ENCODE measurements at places on chromosomes 7 and 10.

DNA sequence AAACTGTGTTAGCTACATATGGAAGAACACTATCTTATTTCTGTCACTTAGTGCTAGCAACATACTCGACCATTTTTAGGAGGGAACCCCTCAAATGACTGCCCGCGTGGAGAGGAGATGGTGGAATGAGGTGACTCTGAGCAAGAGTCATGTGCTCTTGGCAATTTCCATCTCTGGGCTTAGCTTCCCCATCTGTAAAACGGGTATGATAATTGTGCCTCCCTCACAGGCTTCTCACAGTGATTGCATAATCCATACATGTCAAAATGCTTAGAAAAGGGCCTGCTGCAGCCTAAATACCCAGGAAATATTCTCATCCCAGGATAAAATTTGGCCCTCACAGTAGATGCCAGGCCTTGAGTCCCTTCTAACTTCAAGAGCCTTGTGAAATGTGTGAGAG lies 86.6 kb downstream of the WDFY4 start:
- DNase-seq = no peak

DNA sequence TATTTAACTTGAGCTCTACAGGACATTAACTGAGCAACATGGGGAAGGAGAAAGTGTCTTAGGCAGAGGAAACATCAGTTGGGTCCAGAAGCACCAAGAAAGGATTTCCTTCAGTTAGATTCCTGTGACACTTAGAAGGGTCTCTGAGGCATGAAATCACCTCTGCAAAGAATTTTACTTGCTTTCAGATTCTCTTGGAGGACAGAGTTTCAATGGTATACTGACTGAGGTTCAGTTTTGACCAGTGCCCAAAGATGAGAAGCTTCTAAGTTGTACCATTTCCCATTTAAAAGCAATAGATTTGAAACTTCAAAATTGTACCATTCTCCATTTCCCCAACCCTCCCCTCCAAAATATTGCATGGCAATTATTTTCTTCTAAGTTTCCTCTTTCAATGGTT lies 102.4 kb downstream of the CHCHD3 start:
- no peak for DNase-seq

GRCh38 chr7:37108615-37109014 lies 340.0 kb downstream of the ELMO1 start:
- no peak for DNase-seq

DNA sequence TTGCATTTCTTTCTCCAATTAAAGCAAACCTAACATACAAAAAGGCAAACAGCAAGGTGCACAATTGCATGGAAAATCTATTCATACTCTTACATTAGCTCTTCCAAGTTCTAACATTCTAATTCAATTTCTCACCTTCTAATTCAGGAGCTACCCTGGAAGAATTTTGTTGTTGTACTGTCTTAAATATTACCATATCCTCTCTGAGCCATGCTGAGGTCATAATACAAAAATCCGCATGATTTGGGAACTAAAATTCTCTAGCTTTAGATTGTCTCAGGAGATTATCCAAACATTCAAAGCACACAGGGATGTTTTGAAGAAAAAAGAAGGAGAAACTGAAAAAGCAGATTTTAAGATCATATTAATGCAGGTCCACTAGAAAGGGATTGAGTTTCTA lies 229.9 kb downstream of the KIAA1217 start:
- no peak for DNase-seq

- no peak for DNase-seq
Measured at GRCh38 chr7:125485223-125485622, 555.6 kb upstream of the POT1 start.

DNA sequence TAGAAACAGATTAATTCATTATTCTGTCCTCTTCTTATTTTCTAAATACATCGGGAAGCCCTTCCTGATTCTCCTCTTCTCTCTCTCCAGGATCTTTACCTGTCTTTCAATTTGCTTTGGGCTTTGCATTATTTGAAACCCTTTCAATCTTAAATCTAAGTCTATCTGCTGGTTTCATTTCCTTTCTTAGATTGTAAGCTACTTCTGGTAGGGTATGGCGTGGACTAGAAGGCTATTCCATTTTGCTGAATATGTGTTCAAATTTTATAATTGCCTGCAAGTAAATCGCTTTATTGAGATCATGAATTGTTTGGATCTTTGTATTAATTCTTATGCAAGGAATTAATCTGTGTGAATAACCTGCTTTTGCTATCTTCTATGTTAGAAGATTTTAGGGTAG lies 11.1 kb downstream of the STAM start:
- DNase-seq = no peak

DNA sequence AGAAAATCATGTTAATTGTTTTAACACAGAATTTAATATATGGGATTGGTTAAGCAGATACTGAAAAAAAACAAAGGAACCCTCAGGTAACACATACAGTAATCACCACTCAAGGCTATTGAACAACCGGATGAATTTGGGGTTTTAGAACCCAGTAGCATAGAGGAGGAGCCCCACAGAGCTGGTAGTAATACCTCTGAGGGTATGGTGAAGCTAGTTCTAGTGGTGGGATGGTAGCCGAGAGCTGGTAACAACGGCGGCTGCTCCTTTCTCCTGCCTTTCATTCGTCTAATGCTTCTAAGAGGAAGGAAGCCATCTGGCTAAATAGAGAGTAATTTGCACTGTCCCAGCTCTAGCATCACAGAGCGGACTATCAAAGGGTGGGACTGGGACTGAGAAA lies 52.2 kb downstream of the WAC start:
- no peak for DNase-seq

GRCh38 chr10:7948371-7949000 lies 106.0 kb upstream of the GATA3 start:
- peak; percentile 16 for DNase-seq

DNA sequence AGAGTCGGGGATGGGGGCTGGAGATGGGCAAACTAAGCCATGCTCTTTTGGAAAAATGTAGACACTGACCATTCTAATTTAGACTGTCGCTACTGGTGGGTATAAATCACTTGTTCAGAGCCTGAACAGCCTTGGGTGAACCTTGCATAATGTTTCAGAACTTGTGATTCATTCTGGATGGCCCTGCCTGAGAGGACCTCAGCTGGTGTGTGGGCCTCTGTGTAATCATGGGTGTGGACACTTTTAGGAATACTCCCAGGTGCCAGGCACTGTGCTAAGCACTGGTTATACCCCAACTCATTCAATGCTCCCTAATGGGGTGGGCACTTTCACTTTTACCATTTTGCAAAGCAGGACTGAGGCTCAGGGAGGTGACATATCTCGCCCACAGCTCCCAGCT lies 26.8 kb upstream of the TM9SF3 start:
- DNase-seq = no peak

GRCh38 chr10:69614130-69614529 lies 15.9 kb upstream of the FAM241B start:
- DNase-seq = no peak

GRCh38 chr10:37434091-37434490 lies 308.7 kb downstream of the ANKRD30A start:
- no peak for DNase-seq

- DNase-seq = no peak
Measured at GRCh38 chr7:157282141-157282801, 54.5 kb upstream of the DNAJB6 start.

GRCh38 chr10:69345402-69345801 lies 67.1 kb downstream of the HK1 start:
- DNase-seq = no peak

GRCh38 chr7:81280531-81280930 lies 361.7 kb upstream of the SEMA3C start:
- DNase-seq = no peak

DNA sequence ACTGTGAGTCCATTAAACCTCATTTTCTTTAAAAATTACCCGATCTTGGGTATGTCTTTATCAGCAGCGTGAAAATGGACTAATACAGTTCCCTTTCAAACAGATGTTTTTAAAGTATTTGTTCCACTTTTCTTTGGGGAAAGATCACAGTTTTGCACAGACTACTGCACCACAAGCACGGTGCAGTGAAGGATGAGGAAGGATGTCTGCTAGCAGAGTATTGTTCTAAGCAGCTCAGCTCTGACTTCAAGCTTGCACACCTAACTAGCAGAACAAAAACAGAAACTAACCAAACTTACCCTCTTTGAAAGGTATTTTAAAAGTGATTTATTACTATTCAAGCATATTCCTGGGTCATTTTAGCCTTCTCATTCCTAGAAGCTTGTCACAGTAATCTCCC lies 20.0 kb downstream of the THNSL1 start:
- no peak for DNase-seq

DNA sequence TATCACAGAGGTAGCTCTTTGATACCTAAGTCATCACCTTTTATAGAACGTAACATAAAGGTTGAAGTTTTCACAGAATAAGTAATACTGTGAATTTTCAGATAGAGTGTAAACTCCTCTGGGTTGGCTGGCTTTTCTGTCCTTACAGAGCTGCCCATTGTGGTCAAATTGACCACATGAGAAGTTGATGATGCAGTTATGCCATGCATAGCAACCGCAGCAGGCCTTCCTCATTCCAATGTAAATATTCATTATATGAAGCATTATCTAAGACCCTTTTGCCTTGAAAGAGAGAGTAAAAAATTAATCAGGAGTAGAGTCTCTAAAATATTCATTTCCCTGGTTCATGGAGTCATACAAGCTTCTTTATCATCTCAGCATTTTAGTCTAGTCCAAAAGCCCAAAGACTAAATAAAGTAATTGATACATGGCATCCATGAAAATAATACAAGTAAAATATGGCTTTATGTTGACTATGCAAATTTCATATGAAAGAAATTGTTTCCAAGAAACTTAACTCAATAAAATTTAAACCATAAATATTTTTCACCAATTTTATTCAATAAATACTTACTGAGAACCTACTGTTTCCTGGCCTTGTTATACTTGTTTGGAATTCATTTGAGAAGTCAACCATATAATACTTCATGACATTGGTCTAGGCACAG lies 516.4 kb downstream of the PCDH15 start:
- DNase-seq = peak; percentile 1
